ENCODE measurements at places on chromosomes 5 and 9. TPM values are rescaled to one million over a fixed set of nuclear protein-coding genes. Genes with fewer than 3 reads are reported as not detected.
A peak's percentile ranks its signal among the peaks of the same experiment; 100 is the strongest.

DNA sequence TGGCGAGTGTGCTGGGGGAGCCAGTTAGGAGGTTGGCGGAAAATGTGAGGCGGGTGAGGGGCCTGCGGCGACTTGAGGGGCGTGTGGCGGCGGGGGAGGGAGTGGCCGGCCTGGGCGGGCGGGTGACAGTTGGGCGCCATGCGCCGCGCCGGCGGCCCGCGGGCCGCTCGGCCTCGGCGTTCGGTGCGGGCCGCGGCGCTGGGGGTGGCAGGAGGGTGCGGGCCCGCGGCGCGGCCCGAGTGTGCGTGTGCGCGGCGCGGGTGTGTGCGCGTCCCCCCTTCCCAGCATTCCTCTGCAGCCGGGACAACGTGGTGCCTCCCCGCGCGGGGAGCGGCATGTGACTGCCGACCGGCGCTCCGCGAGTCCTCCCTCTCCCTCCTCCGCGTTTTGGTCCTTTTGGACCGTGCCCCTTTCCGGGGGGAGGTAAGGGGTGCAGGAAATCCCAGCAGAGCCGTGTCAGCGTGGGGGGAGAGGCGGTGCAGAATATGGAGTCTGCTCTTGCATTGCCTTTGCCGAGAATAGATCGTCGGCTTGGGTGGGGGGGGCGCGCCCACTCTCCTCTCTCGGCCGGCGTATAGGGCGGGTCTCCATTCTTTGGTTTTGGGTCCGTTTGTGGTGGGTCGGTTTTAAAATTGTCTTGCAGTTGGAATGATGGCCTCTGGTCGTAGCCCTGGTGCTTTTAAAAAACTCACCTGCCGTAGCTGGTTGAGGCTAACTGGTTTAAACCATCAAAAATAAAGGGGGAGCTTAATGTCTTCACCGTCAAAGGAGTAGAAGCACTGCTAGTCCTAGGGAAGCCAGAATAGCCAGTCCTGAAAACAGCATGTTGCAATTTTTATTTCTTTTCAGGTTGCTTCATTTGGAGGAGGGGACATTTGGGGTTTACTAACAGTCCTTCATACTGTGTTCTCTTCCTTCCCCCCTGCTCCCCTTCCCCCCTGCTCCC lies 2.0 kb downstream of the LARP1 start:
- DNase-seq = peak; percentile 77

GRCh38 chr9:122168356-122168755 lies 8.6 kb downstream of the MORN5 start:
- no peak for DNase-seq

DNA sequence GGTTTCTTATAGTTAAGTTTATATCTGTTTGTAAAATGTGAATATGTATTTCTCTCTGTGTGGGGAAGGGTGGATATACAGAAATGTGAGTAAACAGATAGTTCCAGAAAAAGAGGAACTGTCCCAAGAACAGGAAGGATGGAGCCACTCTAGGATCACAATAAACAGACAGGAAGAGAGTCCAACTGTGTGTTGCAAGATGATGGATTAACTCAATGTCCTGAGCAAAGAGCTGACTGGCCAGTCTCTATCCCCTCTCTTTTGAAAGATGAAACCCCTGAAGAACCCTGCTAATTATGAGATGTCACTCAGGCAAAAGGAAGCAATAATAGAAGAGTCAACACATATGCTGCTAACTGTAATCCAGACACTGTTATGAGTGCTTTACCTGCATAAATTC lies 202.7 kb downstream of the SEMA6A start:
- DNase-seq = no peak

- DNase-seq = peak; percentile 36
Measured at GRCh38 chr9:1748407-1748806, 266.7 kb upstream of the SMARCA2 start.

The LECT2 gene
- polyA plus RNA-seq = 0.60 TPM
